ENCODE measurements at places on chromosomes 1 and 21. TPM values are rescaled to one million over a fixed set of nuclear protein-coding genes. Genes with fewer than 3 reads are reported as not detected.

The CFHR5 gene
- not detected for total RNA-seq

The CD5L gene
- total RNA-seq = not detected

The NTRK1 gene
- 6.1 TPM for total RNA-seq

The MEGF6 gene
- 4.5 TPM for total RNA-seq

The GSTM1 gene
- total RNA-seq = 116 TPM

The FCGR3B gene
- not detected for total RNA-seq

The KCNE2 gene
- not detected for total RNA-seq

The MORC3 gene
- 23.9 TPM for total RNA-seq

The RGS2 gene
- total RNA-seq = 5.3 TPM

The PRRX1 gene
- not detected for total RNA-seq

The VCAM1 gene
- total RNA-seq = not detected
